ENCODE measurements at places on chromosomes 7 and 10. TPM values are rescaled to one million over a fixed set of nuclear protein-coding genes. Genes with fewer than 3 reads are reported as not detected.

DNA sequence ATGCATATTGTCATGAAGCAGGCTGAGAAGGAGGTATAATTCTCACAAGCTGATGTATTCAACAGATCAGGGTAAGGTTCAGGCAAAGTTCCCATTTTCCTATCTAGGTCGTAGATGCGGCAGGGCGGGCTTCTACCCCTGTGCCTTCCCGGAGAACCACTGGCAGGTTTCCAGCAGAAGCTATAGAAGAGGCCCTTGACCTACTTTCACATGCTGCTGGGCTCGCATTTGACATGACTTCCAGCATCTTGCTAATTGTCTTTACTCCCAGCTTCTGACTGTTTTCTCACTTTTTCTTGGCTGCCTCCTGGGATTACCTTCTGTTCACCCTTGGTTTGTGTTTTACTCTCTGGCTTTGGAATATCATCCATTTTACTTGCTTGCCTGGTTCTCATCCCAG, 32.6 kb upstream of the ORC5 start:
- no peak for DNase-seq

- DNase-seq: no peak
These were observed 118.8 kb downstream of the HERPUD2 start for GRCh38 chr7:35576031-35576573.

The SLC26A5 gene
- 0.20 TPM for total RNA-seq

The NPY gene
- total RNA-seq: not detected
